HCT116 (cell line): ENCODE measurements at places on chromosomes 5 and 9. TPM values are rescaled to one million over a fixed set of nuclear protein-coding genes. Genes with fewer than 3 reads are reported as not detected.
A peak's percentile ranks its signal among the peaks of the same experiment; 100 is the strongest.

- no peaks in the 10 kb centered on the region for H3K36me3 ChIP-seq
- no peak overlapping the region for H3K4me3 ChIP-seq
Measured at GRCh38 chr9:8736805-8737204, 937.2 kb upstream of the DMAC1 start.

- H3K27me3 ChIP-seq = peaks cover 17% of the 10 kb centered on the region
- no peak overlapping the region for H3K4me3 ChIP-seq
- H3K27ac ChIP-seq = no peak overlapping the region
- H3K36me3 ChIP-seq = no peaks in the 10 kb centered on the region
Measured at GRCh38 chr9:105994970-105995369, 300.6 kb downstream of the TMEM38B start.

DNA sequence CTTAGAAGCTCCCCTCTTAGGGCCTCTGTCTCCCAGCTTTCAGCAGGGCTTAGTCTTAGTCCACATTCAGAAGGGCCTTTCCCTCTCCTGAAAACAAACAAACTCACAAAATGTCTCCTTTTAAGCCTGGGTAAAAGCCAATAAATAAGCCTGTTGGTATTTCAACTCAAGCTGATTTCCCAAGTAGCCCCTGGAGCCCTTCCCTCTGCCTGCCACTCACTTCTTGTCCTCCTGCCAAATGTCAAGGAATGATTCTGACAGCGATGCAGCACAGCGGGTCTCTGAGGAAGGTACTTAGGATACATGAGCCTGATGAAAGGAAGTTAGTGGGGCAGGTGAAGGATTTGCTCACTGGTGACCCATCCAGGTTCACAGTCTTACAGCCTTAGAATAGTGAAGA is 210.5 kb downstream of the PJA2 start:
- no peaks in the 10 kb centered on the region for H3K36me3 ChIP-seq
- no peak overlapping the region for H3K4me3 ChIP-seq
- DNase-seq = no peak
- H3K27me3 ChIP-seq = no peaks in the 10 kb centered on the region
- peaks cover 8% of the 10 kb centered on the region for H3K4me1 ChIP-seq
- H3K27ac ChIP-seq = no peak overlapping the region

DNA sequence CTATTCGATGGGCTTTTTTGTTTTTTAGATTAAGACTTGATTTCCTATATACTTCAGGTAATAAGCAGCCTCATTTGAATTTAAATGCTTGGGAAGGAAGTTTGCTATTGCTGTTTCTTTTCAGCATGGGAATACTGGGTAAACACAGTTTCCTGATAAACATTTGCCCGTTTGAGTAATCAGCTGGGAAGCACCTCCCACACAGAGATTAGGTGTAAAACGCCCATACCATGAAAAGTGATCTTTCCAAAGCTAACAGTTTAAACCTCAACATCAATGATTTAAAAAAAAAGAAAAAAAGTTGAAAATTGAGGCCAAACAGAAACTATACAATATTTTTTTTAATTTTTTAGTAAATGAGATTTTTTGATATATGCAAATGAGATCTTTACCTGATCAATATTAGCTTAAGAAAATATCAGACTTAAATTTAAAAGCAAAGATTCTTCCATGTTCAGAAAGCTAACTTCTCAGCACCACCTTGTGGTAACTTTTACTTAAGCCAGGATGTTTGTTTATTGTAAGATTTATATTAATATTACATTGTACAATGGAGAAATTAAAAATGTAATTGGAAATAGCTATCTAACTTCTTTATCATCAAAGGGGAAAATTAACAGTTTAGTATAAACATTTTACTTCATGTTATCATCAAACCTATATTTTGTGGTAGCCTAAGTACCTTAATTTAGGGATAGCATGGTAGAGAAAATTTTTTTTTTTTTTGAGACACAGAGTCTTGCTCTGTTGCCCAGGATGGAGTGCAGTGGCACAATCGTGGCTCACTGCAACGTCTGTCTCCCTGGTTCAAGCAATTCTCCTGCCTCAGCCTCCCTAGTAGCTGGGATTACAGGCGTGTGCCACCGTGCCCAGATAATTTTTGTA is 39.8 kb downstream of the F2RL2 start:
- H3K36me3 ChIP-seq = no peaks in the 10 kb centered on the region
- H3K4me1 ChIP-seq = no peaks in the 10 kb centered on the region
- peak; percentile 16 for DNase-seq
- no peaks in the 10 kb centered on the region for H3K27me3 ChIP-seq
- no peak overlapping the region for H3K4me3 ChIP-seq

- H3K36me3 ChIP-seq = no peaks in the 10 kb centered on the region
- peak overlapping the region; percentile 92 for H3K27ac ChIP-seq
- no peaks in the 10 kb centered on the region for H3K27me3 ChIP-seq
- peaks cover 39% of the 10 kb centered on the region for H3K4me1 ChIP-seq
- DNase-seq = no peak
Measured at GRCh38 chr9:5629312-5630080, 589 bp downstream of the RIC1 start.

DNA sequence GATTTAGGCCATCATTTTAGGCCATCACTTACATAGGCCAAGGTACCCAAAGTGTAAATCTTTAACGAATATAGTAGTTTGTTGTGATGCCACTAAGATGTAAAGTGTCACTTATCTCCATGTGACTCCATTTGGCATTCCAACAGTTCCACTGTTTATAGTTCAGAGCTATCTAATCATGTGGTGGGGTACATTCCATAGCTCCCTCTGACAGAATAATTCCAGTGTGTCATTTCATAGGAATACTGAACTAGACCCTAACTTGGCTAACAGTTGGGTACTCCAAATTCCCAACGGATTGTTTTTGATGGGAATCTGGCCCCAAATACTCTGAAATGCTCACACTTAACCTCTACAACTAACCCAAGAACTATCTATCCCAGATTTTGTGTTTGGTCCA is 76.7 kb upstream of the FST start:
- H3K4me3 ChIP-seq = no peak overlapping the region
- H3K36me3 ChIP-seq = no peaks in the 10 kb centered on the region
- no peaks in the 10 kb centered on the region for H3K27me3 ChIP-seq
- H3K4me1 ChIP-seq = peaks cover 7% of the 10 kb centered on the region; the same call in 1 of the 2 replicates

- H3K4me1 ChIP-seq = no peaks in the 10 kb centered on the region
- no peak overlapping the region for H3K27ac ChIP-seq
- no peak for DNase-seq
- H3K4me3 ChIP-seq = no peak overlapping the region
- H3K27me3 ChIP-seq = peaks cover 13% of the 10 kb centered on the region; the same call in 1 of the 2 replicates
- no peaks in the 10 kb centered on the region for H3K36me3 ChIP-seq
Measured at GRCh38 chr5:168227001-168227400, 64.4 kb upstream of the WWC1 start.

GRCh38 chr9:5025416-5025815 is 40.3 kb downstream of the JAK2 start:
- no peak overlapping the region for H3K4me3 ChIP-seq
- no peaks in the 10 kb centered on the region for H3K27me3 ChIP-seq
- H3K36me3 ChIP-seq = no peaks in the 10 kb centered on the region
- no peak for DNase-seq
- H3K4me1 ChIP-seq = no peaks in the 10 kb centered on the region

GRCh38 chr9:77325058-77325457 is 147.7 kb downstream of the VPS13A start:
- DNase-seq = no peak
- no peak overlapping the region for H3K27ac ChIP-seq
- no peaks in the 10 kb centered on the region for H3K36me3 ChIP-seq

GRCh38 chr9:124503713-124504529 is 3.3 kb downstream of the NR5A1 start:
- H3K27ac ChIP-seq = no peak overlapping the region
- H3K36me3 ChIP-seq = no peaks in the 10 kb centered on the region
- DNase-seq = no peak

DNA sequence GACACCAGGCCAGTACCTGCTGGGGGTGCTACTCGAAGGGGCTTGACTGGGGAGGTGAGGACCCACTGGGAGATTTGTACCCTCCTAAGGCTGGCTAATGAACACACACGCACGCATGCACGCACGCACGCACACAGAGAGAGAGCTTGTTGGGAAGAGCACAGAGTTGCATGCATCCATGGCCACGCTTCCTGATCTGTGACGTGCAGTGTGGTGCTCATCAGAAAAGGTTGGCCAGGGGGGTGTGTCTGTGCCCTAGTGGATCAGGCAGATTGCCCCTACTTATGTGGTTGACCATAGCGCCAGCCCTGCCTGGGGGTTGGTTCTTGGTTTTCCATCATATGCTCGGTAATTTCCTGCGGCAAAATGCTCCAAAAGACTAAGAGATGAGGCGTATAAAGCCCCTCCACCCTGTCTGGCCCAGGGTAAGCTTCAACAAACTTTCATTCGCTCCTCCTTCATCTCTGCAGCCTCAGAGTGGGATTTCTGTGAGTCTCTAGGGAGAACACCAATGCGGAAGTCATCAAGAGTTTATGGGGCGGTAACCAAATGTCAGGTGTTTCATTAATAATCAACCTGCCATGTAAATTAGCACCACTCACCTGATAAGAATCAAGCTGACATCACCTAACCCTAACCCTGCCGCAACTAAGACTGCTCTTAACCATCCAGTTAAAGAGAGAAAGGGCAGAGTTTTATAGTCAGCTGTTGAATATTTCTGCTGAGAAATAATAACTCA is 8.0 kb upstream of the GFI1B start:
- no peak overlapping the region for H3K4me3 ChIP-seq
- no peaks in the 10 kb centered on the region for H3K36me3 ChIP-seq
- H3K4me1 ChIP-seq = no peaks in the 10 kb centered on the region

GRCh38 chr5:132771503-132771998 is 5.5 kb downstream of the SEPTIN8 start:
- H3K4me3 ChIP-seq = no peak overlapping the region
- H3K27me3 ChIP-seq = no peaks in the 10 kb centered on the region
- H3K4me1 ChIP-seq = peaks cover 12% of the 10 kb centered on the region
- no peak overlapping the region for H3K27ac ChIP-seq

DNA sequence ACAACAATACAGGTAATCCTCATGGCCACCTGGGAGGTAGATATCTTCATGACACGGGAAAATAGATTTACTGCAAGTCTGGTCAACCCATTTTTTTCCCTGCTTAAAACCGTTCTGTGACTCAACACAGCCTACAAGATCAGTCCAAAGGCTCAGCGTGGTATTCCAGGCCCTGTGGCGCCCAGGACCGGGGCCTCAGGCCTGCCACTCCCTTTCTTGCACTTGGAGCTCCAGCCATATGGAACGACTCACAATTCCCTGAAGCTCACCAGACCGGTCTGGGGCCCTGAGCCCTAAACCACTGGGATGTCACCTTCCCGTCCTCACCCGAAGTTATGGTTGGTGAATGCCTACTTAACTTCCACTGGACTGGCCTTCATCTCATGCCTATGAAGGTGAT is 6.5 kb upstream of the MLANA start:
- H3K4me3 ChIP-seq = no peak overlapping the region
- peaks cover 33% of the 10 kb centered on the region for H3K4me1 ChIP-seq
- H3K27me3 ChIP-seq = no peaks in the 10 kb centered on the region
- H3K36me3 ChIP-seq = no peaks in the 10 kb centered on the region

DNA sequence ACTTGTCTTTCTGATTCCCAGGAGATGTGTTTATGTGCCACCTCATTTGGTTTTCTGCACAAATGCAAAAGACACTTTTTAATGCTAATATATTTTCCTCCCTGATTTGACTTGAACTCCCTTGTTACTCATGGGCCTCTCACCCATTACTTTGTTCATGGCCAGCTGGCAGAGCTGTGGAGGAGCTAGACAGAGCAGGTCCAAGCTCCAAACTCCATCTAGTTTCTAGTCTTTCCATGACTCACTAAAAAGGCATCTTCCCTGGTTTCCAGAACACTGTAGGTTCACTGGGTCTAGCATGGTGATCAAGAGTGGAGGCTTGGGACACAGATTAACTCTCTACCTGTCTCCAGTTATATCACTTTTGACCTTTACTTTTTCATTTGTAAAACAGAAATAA is 161.0 kb upstream of the SLC28A3 start:
- H3K4me3 ChIP-seq = no peak overlapping the region
- H3K4me1 ChIP-seq = no peaks in the 10 kb centered on the region
- H3K27me3 ChIP-seq = no peaks in the 10 kb centered on the region
- no peak for DNase-seq
- H3K36me3 ChIP-seq = no peaks in the 10 kb centered on the region
- no peak overlapping the region for H3K27ac ChIP-seq

DNA sequence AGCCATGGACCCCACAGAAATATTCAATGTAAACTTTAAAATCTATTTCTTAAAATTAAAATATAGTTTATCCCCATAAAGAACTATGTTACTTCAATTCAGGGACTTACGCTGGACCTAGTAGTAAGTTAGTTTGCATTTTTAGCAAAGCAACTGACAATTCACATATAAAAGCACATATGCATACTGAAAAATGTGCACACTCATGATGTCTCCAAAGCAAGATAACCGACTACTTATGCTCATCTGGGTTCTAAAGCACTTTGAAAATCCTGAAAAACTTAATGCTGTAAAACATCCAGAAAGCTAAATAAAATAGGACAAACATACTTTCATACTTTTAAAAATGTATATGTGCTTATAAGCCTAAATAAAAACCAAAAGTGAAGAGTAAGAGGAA is 264.4 kb upstream of the GAS1 start:
- no peak overlapping the region for H3K4me3 ChIP-seq
- no peak for DNase-seq
- no peaks in the 10 kb centered on the region for H3K36me3 ChIP-seq

The EDIL3 gene
- total RNA-seq = 0.32 TPM

The SEMA5A gene
- total RNA-seq = 0.02 TPM

The SH3TC2 gene
- 12.8 TPM for total RNA-seq
